ENCODE measurements at places on chromosomes 7 and 10.

GRCh38 chr10:69321865-69322264 is 43.6 kb downstream of the HK1 start:
- DNase-seq, result no peak

DNA sequence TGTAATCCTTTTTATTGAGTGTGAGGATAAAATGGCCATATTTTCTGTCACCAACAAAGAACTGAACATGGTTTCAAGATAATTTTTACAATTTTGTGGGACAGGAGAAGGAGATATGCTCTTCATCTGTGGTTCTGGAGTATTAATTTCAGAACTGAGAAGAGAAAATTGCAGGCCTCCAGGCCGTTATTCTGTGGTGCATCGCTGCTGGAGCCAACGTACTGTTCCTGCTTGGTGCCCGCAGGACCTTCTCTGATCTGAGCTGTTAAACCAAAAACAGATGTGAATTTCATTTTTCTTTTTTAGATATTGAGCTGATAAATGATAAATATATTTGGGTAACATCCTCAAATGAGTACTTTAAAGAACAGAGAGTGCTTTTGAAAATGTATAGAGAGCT is 63.9 kb downstream of the IKZF1 start:
- no peak for DNase-seq

- DNase-seq, result no peak
Measured at GRCh38 chr7:139893999-139894398, 64.9 kb downstream of the TBXAS1 start.

DNA sequence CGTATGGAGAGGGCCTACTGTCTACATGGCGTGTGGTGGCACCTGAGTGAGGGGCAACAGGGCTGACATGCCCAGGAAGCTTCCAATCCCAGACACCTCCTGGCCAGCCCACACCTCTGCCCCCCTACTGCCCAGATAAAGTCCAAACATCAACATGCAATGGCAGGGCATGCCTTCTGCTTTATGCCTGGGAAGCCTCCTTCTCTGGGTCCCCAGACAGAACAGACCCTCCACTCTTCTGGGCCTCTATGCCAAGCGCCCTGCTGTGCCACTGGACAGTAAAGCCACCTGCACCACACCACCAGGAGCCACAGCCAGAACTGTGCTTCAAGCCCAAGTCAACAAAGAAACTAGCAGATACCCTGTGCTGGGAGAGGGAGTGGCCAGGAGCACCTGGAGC is 12.5 kb downstream of the TMEM72 start:
- DNase-seq, result peak; percentile 62

- no peak for DNase-seq
Measured at GRCh38 chr7:51246258-51247245, 70.1 kb downstream of the COBL start.

DNA sequence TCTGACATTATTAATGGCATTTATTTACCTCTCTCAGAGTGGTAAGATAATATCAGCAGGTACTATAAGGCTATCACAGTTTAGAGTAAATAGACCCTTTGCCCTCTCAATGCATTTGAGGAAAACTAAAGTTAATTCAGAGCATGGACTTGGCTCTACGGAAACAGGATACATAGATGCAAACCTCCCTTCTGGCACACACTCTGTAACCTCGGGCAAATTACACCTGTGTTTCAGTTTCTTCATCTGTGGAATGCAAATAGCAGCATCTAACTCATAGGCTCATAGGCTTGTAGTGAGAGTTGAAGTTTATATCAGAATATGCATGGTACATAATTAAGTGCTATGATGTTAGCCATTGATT is 5.6 kb downstream of the RAPGEF5 start:
- peak; percentile 69 for DNase-seq
